ENCODE measurements at places on chromosomes 12 and 14. TPM values are rescaled to one million over a fixed set of nuclear protein-coding genes. Genes with fewer than 3 reads are reported as not detected.

DNA sequence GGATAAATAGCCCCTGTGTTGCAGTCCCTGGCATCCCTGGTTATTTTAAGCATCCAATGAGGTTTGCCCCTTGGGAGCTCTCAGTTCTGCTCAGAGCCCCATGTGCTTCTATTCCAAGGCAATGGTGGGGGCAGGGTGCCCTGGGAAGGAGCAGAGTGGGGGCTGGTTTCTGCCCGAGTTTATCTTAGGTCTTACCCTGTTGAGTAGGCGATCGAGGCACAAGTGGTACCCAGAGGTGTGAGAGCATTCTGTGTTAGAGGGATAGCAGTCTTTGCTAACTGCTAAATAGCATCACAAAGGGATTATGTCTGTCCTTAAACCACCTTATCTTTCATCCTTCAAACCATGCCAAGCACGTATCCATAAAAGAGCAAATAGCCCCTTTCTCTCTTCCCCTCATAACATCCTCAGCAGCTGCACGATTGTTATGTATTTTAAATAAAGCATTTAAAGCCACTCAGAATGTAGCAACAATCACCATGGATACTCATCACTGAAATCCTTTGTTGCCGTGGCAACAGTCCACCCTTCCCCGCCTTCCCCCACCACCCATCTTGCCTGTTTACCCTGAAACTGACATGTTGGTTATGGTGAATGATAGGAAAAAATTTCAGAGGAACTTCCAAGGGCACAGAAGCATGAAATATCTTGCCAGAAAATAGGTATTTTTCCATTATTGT is 139.3 kb downstream of the PTPN11 start:
- DNase-seq = no peak

DNA sequence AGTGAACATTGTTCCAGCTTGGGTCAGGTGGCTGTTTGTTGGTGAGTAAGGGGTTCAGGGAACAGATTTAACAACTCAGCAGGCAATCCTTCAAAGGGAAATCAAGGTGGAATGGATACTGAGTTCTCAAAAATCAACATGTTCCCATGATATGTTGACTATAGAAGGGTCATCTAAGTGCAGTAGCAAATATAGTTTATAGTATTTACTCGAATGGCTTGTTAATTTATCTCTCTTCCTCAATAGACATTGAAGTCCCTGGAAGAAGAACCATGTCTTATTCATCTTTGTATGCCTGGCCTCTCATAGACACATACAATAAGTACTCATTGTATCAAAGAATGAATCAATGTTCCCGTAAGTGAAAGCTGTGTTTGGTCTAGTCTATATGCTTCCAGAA is 24.5 kb upstream of the DUSP6 start:
- no peak for DNase-seq

ASPG gene
- 8.0 TPM for total RNA-seq

C12orf60 gene
- total RNA-seq = 1.8 TPM

C12orf54 gene
- total RNA-seq = not detected

GARIN6 gene
- total RNA-seq = not detected

Measured in heart right ventricle (tissue), 16 donors.